ENCODE measurements at places on chromosomes 6 and 20.

DNA sequence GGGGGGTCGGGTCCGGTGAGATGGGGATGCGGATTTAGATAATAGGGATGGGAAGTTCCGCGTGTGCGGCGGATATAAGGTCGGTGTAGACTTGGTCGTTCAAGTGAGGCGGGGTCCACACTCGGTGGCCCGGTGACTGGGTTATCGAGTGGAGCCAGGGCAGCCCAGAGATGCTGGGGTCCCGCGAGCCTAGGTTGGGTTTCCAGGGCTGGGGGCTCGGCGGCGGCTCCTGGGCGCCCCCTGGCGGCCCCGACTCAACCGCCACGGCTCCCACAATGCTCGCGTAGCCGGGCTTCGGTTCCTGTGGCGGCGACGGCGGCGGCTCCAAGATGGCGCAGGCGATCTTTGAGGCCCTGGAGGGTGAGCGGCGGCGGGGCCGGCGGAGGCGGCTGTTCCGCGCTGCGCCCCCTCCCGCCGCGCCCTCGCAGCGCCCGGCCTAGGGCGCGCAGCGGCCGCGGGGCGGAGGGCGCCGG lies at the start of gene ZNF341:
TSS of gene ZNF341 (plus strand) at position 304 of the 473 bp plus-strand sequence. CDS start at position 330, 26 bp downstream.
- peak; percentile 75 for DNase-seq

GRCh38 chr20:45727044-45727443 lies 4.9 kb downstream of the SPINT4 start:
- DNase-seq: no peak

GRCh38 chr6:108497883-108498282 lies 62.8 kb upstream of the FOXO3 start:
- DNase-seq: no peak

GRCh38 chr20:2798814-2799213 lies 1.6 kb downstream of the CPXM1 start:
- DNase-seq: no peak

GRCh38 chr20:23744817-23745216 lies 5.9 kb downstream of the CST1 start:
- no peak for DNase-seq

- DNase-seq: no peak
Observed at GRCh38 chr6:146305092-146305491, 238.5 kb upstream of the RAB32 start.

GRCh38 chr6:31597006-31597405 lies 4.2 kb upstream of the NCR3 start:
- no peak for DNase-seq

DNA sequence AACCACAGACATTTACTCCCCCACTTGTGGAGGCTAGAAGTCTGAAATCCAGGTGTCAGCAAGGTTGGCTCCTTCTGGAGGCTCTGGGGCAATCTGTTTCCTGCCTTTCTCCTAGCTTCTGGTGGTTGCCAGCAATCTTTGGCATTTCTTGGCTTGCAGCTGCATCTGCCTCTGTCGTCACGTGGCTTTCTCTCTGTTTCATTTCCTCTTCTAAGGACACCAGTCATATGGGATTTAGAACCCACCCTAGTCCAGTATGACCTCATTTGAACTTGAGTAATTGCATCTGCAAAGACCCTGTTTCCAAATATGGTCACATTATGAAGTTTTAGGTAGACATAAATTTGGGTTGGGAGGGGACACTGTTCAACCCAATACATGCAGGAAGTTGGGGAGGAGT lies 56.2 kb upstream of the EPB41L1 start:
- no peak for DNase-seq

GRCh38 chr6:32922083-32922482 lies 18.7 kb downstream of the HLA-DMB start:
- DNase-seq: no peak

DNA sequence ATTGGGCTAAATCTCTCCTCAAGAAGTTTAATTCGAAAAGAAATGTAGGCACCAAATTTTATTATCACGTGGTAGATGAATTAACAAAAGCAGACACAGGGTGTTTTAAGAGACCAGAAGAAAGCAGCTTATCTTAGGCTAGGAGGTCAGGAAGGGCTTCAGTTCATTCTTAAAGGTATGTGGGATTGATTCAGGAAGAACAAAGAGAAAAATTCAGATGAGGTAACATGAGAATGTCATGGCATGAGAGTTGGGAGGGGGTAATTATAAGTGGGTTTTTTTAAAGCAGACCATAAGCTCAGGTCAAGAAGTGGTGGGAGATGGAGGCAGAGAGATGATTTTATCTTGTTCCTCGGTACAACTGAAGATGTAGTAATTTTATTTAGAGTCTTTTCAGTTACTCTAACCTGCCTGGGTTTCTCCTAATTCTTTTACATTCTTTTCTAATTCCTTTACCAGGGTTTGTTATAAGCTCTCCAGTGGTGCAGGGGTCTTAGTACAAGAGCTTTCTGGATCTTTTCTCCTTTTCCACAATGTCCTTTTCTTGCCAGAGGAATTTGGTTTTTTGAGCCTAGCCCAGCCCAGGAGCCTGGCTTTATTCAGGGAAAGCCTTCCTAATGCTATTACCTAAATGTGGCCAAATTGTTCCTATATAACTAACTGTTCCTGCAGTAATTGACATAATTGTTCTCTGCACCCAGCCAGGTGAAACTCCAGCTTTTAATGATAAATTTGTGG lies 474.1 kb upstream of the BTBD3 start:
- no peak for DNase-seq

GRCh38 chr20:14477125-14477524 lies 139.7 kb upstream of the FLRT3 start:
- DNase-seq: no peak

DNA sequence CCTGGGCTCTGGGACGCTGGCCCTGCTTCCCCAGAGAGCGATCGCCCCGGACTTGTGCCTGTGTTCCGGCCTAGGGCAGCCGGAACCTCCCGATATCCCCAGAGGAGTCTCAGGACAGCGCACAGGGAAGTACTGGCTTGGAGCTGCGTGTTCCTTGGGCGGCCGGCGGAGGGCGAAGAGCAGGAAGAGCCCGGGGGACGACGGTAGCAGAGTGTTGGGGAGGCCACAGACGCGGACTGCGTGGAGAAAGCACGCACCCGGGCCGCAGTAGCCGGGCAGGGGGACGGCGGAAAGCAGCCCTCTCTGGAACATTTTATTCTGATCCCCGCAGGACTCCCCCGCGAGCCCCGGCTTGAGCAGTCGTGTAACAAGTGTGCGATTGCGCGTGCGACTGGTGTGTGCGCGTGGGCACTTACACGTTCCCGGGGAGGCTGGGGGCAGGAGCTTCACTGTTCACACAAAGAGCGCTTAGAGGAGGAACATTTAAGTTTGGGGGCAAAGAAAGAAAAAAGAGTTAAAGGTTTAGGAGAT lies 36.1 kb downstream of the NCR2 start:
- DNase-seq: no peak

DNA sequence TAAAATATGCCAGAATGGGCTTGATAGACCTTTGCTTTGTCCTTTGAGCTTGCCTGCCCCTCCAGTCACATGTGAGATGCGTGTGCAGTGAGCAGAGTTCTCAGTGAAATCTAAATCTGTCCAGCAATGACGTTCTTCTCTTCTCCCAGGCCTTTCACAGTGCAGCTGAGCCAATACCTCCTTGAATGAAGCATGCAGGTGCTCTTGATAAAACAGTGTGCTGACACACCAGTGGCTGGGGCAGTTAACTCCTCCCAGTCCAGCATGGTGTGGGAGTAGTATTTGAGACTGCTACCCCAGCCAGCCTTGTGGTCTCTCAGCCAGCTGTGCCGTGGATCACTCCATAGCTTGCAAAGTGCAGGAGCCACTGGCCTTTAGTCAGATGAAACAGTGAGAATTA lies 240.5 kb downstream of the FARS2 start:
- DNase-seq: no peak

GRCh38 chr20:7305976-7306375 lies 538.5 kb downstream of the BMP2 start:
- DNase-seq: no peak

DNA sequence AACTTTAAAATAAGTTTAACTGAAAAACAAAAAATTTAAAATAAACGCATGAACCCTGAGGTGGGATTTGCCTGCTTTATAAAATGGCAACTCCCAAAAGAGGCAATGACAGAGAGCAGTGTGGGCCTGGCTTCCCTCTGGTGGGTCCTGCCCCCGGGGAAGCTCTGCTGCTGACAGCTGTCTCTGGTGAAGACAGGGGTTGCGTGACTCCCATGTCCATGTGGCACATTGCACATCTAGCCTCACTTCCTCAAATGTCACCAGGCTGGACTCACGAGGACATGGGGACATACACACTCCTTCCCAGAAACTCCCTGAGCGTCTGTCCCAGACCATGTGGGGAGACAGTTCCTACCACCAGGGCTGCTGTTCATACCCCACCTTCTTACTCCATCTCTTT lies 66.2 kb downstream of the ABHD12 start:
- no peak for DNase-seq

- no peak for DNase-seq
Observed at GRCh38 chr20:59158673-59159072, 4.9 kb upstream of the ZNF831 start.

GRCh38 chr6:10269814-10270472 lies 144.9 kb downstream of the TFAP2A start:
- no peak for DNase-seq

GRCh38 chr20:3797592-3798372 lies 1.7 kb downstream of the CDC25B start:
- no peak for DNase-seq

DNA sequence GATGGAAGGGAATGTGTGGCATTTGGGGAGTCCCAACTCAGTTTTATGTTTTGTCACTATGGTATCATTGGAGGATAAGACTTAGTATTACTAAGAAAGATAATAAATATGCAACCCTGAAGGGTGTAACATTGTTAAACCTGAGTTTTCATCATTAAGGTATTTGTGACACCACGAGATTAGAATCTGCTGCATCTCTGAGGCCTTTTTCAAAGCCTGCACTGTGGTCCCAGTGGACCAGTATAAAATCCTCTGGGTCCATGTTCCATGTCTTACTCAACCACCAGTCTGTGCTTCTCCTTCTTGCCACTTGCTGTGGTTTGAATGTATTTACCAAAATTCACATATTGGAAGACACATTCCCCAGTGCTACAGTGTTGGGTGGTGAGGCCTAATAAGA lies 130.6 kb downstream of the TBX18 start:
- no peak for DNase-seq

DNA sequence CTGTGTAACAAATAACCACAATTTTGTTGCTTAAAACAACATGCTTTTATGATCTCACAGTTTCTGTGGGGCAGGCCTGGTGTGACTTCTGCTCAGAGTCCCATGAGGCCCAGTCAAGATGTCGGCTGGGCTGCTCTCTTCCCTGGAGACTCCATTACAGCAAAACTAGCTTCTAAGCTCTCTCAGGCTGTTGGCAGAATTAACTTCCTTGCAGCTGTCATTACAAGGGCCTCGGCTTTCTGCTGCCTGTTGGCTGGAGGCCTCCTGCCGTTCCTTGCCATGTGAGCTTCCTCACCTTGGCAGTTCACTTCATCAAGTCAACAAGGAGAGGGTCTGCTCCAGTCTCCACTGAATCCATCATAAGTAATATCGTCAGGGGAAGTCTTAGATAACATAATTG lies 659.2 kb downstream of the PRKN start:
- DNase-seq: no peak

- no peak for DNase-seq
Observed at GRCh38 chr6:117548797-117549301, 53.5 kb downstream of the GOPC start.

GRCh38 chr6:108285381-108285780 lies 9.5 kb upstream of the AFG1L start:
- no peak for DNase-seq

GRCh38 chr20:18748987-18749386 lies 64.6 kb upstream of the SCP2D1 start:
- DNase-seq: no peak

DNA sequence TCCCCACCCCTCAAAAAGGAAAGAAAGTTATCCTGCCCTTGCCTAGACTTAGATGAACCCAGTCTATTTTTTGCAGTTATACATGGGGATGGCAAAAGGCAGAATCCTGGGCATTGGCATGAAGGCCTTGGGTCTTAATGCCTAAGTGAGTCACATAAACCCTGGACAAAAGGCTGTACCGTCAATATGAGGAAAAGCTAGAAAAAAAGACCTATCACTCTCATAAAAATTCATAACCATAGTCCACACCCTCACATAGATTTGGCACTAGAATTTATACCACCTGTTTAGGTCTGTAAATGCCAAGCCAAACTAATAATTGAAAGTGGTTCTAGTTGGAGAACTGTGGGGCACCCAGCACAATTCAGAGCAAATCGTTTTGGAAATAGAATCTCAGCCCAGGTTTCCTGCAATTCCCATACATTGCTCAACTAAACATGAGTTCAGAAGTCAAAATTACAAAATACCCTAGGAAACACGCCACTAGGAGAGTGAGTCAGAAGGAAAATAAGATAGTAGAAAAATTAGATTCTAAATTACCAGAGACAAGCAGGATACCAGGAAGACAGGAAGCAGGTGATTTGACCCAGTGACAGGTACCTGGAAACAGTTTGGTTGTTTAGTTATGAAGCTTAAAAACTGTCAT lies 70.4 kb upstream of the FUCA2 start:
- no peak for DNase-seq

- peak; percentile 7 for DNase-seq
Observed at GRCh38 chr6:110682460-110682853, 132.8 kb downstream of the CDK19 start.

GRCh38 chr6:111736005-111736608 lies 130.4 kb upstream of the TRAF3IP2 start:
- no peak for DNase-seq

GRCh38 chr20:57761413-57761734 lies 51.6 kb upstream of the PMEPA1 start:
- no peak for DNase-seq

GRCh38 chr20:16601047-16601446 lies 27.8 kb upstream of the KIF16B start:
- DNase-seq: no peak

DNA sequence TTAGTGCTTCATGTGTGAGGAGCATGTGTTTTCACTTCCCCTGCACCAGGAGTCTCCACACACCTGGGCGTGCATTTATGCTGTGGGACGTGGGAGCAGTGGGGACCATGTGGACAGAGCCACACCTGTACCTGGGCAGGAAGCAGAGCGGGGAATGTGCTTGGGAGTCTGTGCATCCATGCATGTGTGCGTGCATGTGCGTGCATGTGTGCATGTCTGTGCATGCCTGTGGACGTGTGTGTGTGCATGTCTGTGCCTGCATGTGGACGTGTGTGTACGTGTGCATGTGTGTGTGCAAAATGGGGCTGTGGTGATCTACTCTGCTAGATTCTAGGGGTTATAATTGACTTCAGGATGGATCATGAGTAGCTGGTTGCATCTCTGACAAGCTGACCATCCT lies 224.0 kb upstream of the GMDS start:
- DNase-seq: no peak

- DNase-seq: no peak
Observed at GRCh38 chr6:72936766-72937559, 288.3 kb downstream of the KHDC1L start.

DNA sequence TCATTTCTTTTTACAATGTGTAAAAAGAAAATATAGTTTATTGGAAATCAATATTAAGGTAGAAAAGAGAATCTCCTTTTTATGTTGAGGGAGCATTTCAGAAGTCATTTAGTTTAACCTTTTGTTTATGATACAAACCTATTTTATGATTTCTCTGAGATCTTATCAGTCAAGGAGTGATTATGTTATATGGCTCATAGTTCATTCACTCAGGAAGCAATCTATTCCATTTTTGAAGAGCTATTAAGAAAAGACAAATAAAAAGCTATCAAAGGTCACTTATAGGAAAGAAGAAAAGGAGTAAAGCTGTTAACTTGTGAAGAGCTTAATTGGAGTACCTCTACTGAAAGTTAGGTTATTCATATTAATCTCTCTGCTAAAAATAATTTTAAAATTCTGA lies 526.6 kb upstream of the JAG1 start:
- DNase-seq: no peak

GRCh38 chr20:29306390-29307072 lies 1950.9 kb upstream of the DEFB115 start:
- no peak for DNase-seq

GRCh38 chr20:45812157-45813005 lies at the start of gene UBE2C:
Gene UBE2C, plus strand, starts transcription at chr20:45812644. Its CDS starts 52 bp downstream, at chr20:45812696.
- peak; percentile 86 for DNase-seq
